Stimulated activated CD8-positive, alpha-beta memory T cell treated with anti-CD3 and anti-CD28 coated beads, Interleukin-4, amount 100 ng/mL, for 48 hours (primary cell): ENCODE measurements at places on chromosomes 4 and X.

DNA sequence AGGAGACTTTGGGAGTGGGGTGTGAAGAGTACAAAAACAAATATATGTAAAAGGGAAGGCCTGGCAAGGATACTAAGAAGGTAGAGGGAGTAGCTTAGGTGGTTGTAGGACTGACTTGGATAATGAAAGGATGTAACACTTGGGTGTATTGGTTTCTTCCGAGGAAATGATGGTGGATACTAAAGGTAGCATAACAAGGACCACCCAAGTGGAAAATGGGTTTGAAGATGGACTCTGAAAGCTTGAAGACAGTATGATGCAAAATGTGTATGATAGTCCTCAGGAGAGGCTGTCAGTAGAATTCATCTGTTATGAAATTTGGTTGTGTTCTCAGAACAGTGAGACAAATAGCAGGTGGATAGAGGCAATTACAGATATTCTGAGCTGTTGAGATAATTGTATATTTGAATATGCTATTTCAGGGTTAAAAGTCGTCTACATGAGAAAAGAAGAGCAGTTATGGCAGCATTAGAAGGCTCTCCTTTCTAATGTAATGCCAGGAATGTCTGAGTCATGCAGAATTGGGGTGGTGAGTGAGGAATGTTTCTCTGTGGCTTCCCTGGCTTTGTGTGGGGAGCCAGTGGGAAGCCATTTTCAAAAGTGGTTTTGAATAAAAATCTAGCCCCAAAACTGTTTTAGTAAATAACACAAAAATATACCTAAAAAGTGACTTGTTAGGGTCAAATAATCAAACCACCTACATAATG, 75.6 kb downstream of the FHIP1A start:
- DNase-seq, result no peak

DNA sequence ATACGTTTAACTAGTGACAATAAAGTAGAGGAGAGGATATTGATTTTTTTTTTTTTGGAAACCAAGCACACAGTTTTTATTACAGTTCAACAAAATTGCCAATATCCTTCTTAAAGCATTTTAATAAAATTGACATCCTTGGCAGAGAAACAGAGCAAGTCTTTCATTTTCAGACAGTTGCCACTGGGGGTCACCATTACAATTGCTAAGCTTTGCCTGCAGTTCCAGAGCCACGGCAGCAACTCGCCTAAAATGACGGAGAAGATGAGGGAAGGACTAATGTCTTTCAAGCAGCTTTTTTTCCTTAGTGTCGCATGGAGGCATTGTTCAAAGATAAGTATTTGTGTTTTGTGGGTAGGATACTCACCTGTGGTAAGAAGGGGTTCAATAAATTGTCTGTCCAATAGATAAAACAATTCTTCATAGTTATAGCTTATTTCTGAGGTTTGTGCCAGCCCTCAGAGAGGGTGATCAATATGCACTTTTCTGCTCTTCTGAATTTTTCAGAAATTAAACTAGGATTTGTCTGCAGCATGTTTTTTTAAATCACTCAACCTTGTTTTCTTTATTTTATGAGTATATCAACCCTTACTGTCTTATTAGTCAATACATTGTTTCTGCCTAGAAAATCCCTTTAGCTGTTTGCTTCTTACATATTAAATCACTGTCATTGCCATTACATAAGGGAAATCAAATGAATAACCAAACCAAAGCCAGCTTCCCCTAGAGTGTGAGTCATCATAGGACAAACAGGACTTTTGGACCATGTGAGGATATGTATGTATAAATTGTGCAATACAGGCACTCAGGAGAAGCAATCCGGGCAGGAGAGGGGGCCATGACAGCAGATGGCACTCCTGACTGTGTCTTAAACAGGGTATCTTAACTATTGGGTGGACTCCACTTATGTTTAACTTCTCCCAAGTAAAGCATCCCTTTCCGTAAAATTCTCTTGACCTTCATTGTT, 508.1 kb upstream of the ARX start:
- no peak for DNase-seq

GRCh38 chr4:110867251-110867960, 244.5 kb upstream of the PITX2 start:
- no peak for DNase-seq

DNA sequence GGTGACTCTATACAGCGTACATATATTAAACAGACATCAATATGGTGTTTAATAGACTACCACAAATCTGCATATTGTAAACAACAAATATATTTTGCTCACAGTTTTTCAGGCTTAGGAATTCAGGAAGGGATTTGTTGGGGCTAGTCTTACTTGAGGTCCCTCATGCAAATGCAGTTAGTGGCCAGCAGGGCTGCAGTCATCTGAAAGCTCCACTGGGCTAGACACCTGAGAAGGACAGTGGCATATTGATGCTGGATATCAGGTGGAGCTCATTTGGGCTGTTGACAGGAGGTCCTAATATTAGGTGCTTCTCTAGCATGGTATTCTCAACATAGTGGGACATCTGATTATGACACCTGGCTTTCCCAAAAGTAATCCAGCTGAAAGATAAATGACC, 493.8 kb upstream of the PABPC4L start:
- no peak for DNase-seq

- DNase-seq, result no peak
Observed at GRCh38 chr4:71944956-71945355, 86.8 kb upstream of the NPFFR2 start.

- DNase-seq, result no peak
Observed at GRCh38 chr4:86441175-86441936, 81.5 kb upstream of the MAPK10 start.

DNA sequence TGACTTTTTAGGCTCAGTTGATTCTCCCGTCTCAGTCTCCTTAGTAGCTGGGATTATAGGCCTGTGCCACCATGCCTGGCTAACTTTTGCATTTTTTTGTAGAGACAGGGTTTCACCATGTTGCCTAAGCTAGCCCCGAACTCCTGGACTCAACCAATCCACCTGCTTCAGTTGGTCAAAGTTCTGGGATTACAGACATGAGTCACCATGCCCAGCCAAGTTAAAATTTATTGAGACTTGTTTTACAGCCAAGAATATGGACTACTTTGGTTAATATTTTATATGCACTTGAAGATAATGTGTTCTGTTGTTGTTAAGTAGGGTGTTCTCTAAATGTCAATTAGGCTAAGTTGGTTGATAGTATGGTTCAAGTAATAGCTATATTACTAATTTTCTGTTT, 58.7 kb downstream of the CYTL1 start:
- DNase-seq, result no peak

DNA sequence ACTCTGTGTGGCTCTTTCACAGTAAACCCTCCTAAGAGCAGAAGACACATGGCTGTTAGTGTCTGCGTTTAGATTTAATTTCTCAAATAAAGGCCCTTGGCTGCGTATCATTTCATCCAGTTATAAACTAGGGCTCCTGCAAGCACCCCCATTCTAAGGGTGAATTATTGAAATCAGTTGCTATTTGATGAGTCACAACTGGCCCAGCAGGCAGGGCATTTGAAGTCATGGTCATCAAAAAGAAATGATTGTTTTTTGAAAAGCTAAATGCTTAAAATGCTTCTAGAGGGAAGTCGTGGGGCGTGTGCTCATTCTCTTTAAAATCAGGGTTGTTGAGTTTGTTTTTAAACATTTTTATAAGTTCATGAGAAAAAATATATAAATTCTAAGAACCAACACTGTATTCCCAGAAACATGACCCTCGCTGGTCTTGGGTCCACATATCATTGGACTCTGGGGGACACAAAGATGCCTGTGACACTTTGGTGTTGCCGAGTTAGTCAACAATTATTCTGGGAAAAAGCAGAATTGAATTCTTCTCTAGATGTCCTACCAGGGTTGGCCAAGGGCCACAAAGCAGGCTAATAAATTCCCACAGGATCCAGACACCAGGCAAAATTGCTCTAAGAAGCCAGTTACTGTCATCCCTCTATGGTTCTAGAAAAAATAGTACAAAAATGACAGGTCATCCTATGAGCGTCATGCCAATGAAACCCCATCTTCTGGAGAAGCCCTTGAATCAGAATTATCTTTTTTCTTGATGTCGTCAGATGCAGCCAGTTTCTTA, 99.5 kb upstream of the MYOZ2 start:
- DNase-seq, result no peak

DNA sequence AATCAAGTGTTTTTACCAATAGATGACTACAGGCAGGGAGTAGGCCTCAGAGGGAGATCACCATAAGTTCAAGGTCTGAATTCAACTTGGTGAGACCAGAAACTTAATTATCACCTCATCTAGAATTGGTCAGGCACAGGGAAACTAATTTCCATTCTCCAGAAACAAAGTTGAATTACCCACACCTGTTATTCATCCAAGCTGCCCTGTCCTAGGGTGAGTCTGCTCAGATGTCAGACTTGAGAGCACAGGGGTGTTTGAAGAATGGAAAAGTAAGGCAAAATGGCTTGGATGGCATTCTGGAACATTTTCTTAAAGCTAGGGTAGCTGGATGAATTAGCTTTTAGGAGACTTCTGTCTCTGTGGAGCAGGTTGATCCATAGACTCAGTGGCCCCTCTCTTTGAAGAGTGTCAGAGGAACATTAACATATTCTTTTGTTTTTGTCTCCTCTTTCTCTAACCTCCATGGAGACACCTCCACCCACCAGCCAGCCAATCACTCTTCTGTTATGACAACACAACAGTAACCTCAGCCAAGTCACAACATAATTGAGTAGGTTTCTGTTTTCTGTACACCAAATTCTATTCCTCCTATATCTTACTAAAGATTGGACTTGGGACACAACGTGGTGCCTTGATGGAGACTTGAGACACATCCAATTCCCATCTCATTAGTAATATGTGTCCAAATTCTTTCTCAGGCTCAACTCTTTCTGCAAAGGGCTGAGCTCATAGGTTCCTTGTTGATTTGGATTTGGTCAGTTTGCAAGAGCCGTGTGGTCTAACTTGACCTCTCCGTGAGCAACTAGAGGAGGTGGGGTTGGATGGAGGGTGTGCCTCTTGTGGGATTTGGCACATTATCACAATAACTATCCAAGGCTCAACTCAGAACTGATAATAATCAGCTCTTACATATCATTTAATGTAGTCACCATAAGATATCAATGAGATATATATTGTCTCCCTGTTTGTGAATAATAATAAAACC, 45.1 kb downstream of the VSIG4 start:
- DNase-seq, result no peak

GRCh38 chr4:89413518-89413917, 105.9 kb upstream of the GPRIN3 start:
- DNase-seq, result no peak

DNA sequence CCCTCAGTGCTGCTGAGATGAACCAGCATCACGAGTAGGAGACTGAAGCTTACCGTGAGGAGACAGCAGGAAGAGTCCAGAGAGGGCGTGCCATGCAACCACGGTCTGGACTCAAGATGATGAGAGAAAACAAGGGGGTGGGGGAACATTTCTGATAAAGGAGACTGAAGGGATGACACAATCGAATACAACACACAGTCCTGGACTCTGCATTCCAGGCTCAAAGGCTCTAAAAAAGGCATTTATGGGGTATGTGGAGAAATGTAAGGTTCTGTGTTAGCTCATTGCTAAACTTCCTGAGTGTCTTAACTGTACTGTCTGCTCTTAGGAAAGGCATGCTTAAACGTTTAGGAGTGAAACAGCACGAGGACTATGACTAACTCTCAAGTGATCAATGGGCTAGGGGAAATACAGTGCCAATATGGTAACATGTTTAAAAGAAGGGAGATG, 20.6 kb upstream of the IRAK1 start:
- DNase-seq, result no peak

GRCh38 chr4:143438710-143439109, 74.8 kb upstream of the SMARCA5 start:
- DNase-seq, result no peak

GRCh38 chrX:88170553-88170952, 576.5 kb upstream of the CPXCR1 start:
- no peak for DNase-seq

DNA sequence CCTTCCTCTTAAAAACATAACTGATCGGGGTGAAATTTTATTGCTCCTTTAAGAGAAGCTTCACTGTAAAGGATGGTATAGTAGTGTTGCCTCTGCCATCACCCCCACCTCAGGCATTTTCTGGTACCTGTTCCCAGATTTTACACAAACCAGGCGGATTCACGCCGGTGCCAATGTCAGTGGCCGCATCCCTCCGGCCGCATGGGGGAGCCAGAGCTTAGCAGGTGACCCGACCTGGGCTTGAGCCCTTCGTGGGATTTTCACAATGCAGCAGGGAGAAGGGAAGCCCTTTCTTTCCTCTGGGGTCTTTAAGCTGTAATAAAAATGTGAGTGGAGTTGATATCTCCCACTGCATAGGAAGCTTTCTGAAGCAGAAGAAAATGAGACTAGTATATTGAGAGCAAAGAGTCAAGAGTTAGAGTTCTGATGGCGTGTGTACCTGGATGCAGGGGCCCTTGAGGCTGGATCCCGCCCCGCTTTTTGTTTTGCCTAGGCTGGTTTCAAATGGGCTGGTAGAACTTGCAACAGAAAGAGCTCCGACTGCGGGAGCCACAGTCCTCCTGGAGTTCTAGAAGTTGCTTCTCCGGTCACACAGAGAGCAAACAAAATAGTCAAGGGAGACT, 59.4 kb downstream of the POLR2B start:
- peak; percentile 63 for DNase-seq

DNA sequence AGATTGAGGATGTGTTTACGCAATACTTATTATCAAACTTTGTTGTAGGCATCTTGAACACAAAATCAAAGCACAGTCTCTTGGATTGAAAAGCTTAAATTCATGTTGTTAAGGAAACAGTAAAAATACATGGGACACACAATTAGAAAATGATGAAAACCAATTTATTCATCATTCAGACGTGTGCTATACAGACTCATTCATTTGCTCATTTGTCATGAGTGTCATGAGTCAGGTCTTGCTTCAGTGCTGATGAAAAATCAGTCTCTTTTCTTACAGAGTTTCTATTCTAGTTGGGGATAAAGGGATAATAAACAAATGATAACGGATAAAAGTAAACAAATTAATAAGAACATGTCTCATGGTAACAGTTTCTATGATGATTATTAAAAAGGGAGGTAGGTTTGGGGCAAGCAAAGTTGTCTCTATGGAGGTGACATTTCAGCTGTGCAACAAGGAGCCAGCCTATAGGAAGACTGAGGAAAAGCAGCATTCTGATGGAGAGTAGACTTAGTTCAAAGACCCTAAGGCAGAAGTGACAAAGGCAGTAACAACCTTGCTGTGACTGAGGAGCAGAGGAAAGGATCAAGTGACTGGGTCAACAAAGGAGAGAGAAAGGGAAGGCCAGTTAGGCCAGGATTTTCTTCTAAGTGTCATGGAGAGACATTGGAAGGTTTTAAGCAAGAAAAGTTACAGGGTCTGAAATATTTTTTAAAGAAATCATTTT, 224.0 kb upstream of the HHIP start:
- DNase-seq, result no peak

DNA sequence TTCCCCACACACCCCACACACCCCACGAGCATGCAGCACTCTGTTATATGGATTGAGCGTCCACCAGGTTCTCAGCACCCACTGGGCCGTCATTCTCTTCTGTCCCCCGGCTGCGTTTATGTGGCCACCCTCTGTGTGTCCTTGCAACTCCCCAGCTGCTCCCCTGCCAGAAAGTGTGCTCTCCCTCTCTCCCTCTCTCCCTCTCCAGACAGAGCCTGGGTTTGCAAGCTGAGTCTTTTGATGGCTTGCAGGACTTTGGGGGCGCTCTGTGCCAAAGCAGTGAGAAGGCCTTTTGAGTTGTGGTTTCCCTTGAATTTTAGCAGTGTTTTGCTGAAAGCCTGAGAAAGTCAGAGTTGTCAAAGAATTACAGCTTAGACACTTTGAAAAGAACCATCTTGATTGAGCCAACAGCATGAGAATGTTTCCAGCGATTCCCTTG, 173.5 kb downstream of the DCLK2 start:
- DNase-seq, result no peak

- no peak for DNase-seq
Observed at GRCh38 chr4:100511896-100512295, 5.9 kb downstream of the EMCN start.
